ENCODE measurements at places on chromosomes 3 and 15. TPM values are rescaled to one million over a fixed set of nuclear protein-coding genes. Genes with fewer than 3 reads are reported as not detected.

The PLSCR4 gene
- not detected for total RNA-seq

The MYZAP gene
- total RNA-seq: not detected

The APOD gene
- total RNA-seq: 0.20 TPM

- no peak for DNase-seq
Observed at GRCh38 chr3:64070704-64071103, 47.4 kb upstream of the PSMD6 start.

GRCh38 chr3:141115789-141116541 lies 64.8 kb downstream of the SPSB4 start:
- no peak for DNase-seq
